ENCODE measurements at places on chromosomes 12 and 14.
A peak's percentile ranks its signal among the peaks of the same experiment; 100 is the strongest.

GRCh38 chr14:88793259-88793625 lies 489 bp upstream of the EML5 start:
- DNase-seq: no peak

- no peak for DNase-seq
Observed at GRCh38 chr12:121538699-121539061, 42.1 kb downstream of the KDM2B start.

DNA sequence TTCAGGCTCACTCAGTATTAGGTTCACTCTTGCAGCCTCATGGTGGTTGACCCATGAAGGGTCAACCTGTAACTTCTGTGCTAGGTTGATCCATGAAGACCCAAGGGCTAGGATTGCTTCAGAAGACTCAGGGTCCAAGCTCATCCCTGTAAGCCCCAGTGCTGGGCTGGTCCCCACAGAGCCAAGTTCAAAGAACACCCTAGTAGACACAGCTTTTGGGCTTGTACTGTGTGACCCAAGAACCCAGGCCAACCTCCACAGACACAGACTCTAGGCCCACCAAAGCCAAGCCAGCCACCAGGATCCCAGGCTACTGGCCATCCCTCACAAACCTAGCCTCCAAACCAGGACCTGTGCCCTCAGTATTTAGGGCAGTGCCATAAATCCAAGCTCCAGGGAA lies 1020.6 kb downstream of the SLC16A7 start:
- DNase-seq: no peak

DNA sequence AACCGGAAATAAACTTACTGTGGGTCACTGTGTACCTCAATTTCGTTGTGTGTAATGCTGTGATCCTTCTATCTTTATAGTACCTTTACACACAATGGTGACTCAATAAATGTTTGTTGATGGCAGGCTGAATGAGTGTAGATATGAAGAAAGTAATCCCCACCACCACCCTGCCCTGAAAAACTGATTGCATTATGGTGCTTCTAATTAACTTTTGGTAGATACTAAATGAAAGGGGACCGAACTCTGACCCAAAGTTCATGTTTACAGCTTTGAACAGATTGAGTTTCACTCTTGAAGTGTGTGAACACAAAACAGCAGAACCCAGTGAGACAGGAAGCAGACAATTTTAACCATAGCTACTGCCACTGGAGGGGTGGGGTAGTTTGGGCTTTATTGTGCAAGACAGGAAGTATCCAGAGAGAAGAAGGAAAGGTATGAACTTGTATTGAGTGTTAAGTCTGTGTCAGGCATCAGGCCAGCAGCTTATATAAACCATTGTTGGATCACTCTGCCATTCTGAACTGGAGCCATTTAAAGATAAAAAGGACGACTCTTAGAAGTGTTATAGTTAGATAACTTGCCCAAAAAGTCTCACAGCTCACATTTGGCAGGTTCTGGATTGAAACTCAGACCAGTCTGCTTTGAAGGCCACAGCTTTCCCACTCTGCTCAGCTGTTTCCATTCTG lies 197.0 kb upstream of the AMIGO2 start:
- DNase-seq: peak; percentile 85

GRCh38 chr14:23483236-23483854 lies 13.8 kb downstream of the NGDN start:
- DNase-seq: no peak

DNA sequence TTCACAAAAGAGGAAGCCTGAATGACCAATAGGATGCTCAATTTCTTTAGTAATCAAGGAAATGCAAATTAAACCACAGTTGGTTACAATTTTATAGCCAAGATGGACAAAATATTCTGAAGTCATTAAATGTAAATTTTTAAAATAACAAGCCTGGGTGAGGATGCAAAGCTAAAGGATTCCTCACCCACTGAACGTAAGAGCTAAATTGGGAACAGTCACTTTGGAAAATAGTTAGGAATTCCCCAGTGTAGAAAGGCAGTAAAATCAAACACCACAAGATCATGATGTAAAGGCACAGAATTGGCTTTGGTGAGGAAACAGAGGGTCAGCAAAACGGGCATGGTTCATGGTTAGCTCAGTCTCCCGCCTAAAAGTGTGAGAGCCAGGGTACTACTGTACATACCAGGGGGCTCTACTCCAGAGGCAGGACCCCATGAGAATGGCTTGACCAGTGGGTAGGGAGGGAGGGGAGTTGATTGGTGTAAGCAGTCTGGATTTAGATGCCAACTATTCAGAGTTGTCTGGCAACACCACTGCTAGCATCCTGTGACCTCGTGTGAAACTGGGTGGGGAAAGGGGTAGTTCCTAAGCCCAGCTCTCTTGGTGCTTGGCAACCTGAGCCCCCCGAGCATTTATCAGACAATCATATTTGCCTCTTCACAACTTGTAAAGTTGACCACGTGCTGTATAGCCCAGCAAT lies 213.4 kb upstream of the EGLN3 start:
- no peak for DNase-seq

DNA sequence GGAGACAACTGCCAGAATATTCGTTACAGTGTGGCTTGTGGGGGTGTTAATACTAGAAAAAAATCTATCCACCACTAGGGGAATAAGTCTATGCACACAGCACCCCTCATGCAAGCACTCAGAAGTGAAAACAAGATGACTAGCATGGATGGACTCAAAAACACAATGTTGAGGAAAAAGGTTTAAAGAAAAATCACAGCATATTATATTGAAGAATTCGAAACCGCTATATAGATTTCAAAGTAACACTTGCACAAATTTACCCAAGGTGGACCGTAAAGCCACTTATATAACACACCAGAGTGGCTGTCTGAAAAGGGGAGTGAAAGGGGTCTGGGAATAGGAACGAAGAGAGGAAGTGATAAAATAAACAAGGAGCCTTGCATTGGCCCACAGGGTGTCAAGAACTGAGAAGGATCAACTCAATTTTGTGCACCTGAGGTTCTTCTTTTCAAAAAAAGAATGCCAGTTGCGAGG lies 544 bp downstream of the ABCD4 start:
- DNase-seq: no peak

GRCh38 chr14:53871951-53872350 lies 84.7 kb downstream of the BMP4 start:
- DNase-seq: no peak

GRCh38 chr12:41092115-41092514 lies 96.0 kb upstream of the PDZRN4 start:
- DNase-seq: no peak

DNA sequence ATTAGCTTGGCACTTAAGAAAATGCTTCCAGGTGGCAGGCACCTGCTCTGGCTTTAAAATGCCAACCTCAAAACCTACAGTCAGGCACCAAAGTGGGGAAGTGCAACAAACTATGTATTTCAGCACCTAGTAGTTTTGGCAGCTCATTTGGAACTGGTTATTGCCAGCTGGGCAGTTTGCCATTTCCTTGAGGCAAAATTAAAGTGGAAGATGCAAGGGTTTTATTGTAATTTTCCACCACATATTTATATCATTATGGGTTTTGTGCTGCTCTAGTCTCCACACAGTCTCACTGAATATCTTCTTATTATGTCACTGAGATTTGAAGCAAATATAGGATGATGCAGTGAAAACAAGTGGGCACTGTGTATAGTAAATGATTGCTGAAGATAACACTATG lies 117.0 kb downstream of the PRKD1 start:
- no peak for DNase-seq

DNA sequence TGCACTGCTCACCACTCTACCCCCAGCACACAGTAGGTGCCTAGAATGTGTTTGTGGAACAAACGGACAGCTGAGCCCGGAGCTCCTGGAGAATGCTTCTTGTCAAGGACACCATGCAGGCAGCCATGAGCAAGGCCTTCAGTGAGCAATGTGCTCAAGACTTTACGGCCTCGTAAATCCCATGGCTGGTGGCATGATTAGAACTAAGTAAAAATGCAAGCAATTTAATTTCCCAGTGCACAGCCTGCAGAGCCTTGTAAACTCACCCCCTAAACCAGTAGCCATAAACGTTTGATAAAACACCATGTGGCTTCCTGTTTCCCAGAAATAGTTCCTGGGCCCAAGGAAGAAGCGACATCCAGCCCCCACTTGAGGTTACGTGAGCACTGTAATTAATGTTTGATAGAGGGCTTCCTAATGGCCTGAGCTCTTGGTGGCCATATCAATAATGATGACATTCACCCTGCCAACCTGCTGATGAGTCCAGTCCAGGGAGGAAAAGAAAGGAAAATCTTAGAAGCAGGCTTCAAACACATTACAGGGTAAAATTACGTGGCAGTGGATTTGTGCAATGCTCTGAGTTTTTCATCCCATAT lies 36.4 kb upstream of the FICD start:
- DNase-seq: no peak

DNA sequence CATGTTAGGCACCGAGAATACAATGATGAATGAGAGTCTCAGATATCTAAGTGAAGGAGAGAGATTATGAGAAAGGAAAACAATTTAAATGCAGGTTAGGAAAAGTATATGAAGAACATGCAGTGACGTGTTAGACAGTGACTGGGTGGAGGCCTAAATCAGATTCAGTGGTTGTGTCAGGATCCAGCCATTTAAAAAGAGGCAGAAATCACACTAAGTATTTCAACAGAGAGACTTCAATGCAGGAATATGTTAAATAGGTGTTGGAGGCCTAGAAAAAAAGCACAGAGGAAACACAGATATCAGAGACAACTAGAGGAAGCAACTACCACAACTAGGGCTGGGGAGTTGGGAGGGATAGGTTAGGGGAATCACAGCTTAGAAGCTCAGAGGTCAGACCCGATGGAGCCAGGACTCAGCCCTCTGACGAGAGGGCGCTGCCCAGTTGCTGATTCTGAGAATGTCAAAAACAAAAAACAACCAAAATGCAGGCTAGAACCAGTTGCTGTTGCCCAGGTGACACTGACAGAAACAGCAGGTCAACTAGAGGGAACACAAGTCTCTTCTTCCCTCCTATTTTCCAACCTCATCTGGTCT lies 3.0 kb upstream of the GARIN2 start:
- DNase-seq: no peak

GRCh38 chr14:99229654-99230207 lies 42.3 kb downstream of the BCL11B start:
- DNase-seq: peak; percentile 53

- DNase-seq: no peak
Observed at GRCh38 chr14:104509673-104510072, 69.9 kb upstream of the C14orf180 start.

DNA sequence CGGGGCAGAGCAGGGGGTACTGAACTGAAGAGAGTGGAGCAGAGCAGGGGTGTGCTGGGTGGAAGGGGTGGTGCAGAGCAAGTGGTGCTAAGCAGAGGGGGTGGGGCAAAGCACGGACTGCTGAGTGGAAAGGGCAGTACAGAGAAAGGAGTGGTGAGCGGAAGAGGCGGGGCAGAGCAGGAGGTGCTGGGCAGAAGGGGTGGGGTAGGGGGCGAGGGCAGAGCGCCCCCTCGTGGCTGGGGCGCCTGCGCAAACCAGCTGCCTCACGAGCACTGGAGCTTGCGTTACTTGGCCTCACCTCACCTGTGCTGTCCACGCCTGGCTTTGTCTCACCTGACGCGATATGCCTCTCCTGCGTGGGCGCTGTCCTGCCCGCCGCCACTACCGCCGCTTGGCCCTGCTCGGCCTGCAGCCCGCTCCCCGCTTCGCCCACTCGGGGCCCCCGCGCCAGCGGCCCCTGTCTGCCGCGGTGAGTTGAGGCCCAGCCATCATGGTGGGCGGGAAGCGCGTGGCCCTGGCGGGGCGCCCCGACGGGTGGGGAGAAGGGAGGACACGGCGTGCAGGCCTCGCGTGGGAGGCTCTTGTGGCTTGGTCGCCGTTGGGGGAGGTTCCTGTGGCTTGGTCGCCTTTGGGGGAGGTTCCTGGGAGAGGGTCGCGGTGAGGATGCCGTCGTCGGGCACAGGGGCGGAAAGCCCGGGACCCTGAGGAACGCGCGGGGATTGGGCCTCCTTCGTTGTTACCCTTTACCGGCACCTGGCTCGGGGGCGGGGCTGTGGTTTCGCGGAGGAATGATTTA lies at the start of gene COX8C:
Gene COX8C (plus strand): TSS at position 257 of the 796 bp plus-strand sequence. CDS start 87 bp downstream, at position 344.
- DNase-seq: no peak

GRCh38 chr14:67599698-67600561 lies at the start of gene PIGH:
TSS of gene PIGH (minus strand) at chr14:67600268. CDS start at chr14:67600203, 65 bp downstream.
- peak; percentile 92 for DNase-seq

- no peak for DNase-seq
Observed at GRCh38 chr12:11693067-11693466, 43.6 kb downstream of the ETV6 start.

DNA sequence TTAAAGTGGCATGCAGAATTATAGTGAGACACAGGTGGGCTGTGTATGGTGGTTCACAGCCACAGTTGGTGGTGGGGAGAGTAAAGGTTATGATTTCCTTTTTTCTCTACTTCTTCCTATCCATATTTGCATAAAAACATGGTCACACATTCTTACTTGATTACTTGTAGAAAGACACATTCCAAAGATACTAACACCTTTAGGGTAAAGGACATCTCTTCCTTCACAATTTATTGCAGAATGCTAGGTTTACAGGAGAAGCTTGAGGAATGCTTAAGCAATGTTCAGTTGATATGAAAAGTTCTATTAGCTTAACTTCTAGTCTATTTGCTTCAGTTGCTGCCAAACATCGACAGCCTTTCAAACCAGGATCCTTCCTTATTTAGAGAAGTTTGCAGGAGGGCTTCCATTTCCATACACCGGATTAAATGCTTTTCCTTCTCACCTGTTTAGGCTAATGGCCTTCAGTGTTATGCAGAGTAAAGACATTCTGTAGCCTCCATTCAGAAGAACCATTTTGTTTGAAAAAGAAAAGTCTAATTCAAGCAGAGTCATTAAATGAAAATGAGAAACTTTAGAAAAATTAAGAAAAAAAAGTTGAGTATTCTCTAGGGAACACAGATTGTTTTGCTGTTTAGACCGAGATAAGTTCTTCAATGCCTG lies 2.6 kb upstream of the PHC1 start:
- DNase-seq: no peak

DNA sequence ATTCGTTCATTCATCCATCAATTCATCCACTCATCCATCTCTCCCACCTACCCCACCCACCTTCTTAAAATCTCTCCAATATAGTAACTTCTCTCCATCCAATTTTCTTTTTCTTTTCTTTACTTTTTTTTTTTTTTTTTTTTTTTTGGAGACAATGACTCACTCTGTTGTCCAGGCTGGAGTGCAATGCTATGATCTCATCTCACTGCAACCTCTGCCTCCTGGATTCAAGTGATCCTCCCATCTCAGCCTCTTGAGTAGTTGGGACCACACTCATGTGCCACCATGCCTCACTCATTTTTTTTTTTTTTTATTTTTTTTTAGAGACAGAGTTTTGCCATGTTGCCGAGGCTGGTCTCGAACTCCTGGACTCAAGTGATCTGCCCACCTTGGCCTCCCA lies 118.4 kb downstream of the SUDS3 start:
- DNase-seq: no peak

- no peak for DNase-seq
Observed at GRCh38 chr12:128609861-128610260, 213.9 kb downstream of the SLC15A4 start.

DNA sequence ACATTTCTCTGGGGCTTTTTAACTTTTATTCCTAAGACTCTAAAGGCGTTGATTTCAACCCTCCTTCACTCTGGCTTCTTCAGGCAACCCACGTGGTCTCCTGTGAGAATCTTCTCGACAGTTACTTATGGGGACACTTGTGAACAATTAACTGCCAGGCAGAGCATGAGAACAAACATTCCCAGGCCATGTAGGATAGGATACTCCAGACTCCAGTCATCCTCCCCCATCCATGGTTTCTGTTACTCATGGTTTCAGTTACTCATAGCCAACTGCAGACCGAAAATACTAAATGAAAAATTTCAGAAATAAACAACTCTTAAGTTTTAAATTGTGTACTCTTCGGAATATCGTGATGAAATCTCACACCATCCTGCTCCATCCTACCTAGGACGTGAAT lies 19.5 kb downstream of the GPR68 start:
- no peak for DNase-seq

Data from stimulated activated naive CD4-positive, alpha-beta T cell (primary cell).